ENCODE measurements at places on chromosomes 4 and X.

GRCh38 chrX:130418066-130418465 is 16.3 kb downstream of the RBMX2 start:
- no peak for DNase-seq

GRCh38 chr4:15117270-15117946 is 115.1 kb downstream of the CPEB2 start:
- DNase-seq: no peak

DNA sequence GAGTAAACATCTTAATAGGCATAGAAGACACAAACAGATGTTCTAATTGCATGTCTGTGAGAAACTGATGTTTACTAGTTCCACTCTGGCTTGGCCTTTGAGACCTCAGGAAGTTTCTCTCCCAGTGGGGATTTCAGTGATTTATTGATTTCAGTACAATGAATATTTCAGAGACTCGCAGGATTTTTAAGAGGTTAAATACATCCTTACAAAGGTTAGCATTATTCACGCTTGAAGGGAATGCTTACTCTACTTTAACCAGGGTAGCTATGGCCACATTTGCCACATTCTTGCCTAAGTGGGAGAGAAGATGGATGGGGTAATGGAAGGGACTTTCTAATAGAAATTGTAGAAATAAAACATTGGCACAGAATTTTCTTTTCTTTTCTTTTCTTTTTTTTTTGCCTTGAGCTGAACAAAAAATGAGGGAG is 480.1 kb downstream of the SPRY1 start:
- no peak for DNase-seq

- DNase-seq: no peak
Observed at GRCh38 chr4:866761-867390, 40.9 kb upstream of the CPLX1 start.

DNA sequence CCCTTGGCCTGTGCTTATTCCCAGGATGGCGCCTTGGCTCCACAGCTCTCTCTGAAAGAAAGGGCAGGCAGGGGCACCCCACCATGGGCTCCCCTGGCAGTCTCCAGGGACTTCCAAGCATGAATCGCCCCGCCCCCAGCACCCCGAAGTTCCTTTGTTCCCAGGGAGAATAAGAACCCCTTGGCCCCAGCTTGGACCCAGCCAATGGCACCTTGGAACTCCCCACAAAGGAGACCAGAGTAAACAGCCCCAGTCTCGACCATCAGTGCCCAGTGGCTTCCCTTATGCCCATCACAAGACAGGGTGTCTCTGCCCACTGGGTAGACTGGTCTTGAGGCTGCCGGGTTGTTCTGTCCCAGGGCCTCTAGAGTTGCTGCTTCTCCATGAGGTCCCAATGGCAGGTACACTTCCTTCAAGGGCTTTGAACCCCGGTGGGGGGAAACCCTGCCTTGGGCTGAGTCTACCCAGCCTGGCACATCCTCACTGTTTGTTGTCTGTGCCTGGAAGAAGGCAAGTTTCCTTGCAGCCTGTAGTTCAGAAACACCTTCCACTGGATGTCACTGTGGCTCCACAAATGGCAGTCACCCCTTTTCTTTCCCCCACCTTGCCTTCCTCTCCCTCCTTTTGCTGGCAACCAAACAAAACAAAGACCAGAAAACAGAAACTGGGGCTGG is 30.8 kb downstream of the NBDY start:
- DNase-seq: no peak

DNA sequence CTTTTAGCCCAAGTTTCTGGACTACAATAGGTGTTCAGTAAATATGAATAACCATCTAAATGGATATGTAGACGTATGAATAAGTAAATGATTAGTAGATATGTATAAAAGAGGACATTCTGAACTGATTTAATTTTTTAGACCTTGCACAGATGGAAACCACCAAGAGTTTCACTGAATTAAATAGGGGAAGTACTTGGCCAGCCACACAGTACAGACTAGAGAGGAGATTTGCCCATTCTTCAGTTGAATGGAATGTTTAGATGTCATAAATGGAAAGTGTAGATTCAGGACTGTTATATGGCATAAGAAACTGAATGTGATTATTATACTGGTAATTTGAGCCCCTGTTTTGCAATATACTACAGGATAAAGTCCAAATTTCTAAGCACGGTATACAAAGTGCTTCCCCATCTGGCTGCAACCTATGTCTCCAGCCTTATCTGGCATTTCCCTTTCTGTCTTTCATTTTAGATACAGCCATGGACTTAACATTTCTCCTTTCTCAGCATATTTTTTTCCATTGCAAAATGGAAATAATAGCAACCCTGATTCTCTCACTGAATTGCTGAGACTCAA is 137.8 kb upstream of the HS3ST1 start:
- DNase-seq: no peak

GRCh38 chr4:67394879-67395278 is 150.4 kb downstream of the CENPC start:
- no peak for DNase-seq

DNA sequence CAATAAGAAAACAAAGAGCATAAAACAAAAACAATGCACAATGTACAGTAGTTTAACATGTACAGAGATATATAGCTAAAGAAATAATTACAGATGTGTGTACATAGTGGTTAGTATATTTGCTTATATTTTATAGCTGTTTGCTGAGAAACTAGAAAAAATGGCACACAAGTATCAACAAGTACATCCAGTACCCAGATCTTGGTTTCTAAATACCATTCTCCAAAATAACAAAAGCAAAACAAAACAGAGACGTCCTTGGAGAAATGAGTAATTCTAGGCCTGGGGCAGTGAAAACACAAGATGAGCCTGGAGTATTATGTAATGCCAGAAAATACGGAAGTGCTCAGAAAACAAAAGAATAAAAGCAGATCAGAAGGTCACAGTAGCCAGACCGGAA is 189.6 kb downstream of the TMEM47 start:
- DNase-seq: no peak

DNA sequence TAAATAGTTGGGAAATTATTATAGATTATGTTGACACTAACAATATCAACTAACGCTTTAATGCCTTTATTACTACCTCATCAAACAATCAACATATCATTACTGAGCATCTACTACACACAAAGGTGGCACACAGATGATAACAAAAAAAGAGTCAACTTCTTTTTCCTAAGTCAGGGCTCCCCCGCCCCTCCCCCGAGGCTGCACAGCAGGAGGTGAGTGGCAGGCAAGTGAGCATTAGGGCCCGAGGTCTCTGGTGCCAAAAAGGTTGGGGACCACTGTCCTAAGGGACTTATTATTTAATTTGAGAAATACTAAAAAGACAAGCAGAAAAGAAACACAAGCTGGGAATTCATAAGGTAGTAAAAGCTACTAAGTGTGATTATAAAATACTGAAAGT is 50.3 kb upstream of the MCF2 start:
- no peak for DNase-seq

DNA sequence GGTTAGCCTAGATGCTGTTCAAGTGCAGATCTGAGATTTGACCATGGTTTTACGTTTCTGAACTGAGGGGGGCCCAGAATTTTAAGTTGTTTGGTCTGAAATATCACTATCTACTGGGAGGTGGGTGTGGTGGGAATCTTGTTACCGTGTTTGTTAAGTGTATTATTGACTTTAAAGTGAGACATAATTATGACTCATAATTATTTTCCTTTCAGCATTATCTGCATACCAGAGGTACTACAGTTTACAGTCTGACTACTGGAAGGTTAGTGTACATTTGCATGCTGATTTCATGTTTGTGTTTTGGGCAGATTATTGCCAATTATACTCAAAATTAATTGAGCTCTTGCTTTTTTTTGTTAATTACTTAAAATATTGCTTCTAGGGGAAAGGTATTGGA is 101.5 kb downstream of the KDM6A start:
- DNase-seq: no peak

- no peak for DNase-seq
Observed at GRCh38 chr4:134243742-134244713, 42.4 kb upstream of the PABPC4L start.

- no peak for DNase-seq
Observed at GRCh38 chr4:102061133-102061532, 270.6 kb downstream of the BANK1 start.

DNA sequence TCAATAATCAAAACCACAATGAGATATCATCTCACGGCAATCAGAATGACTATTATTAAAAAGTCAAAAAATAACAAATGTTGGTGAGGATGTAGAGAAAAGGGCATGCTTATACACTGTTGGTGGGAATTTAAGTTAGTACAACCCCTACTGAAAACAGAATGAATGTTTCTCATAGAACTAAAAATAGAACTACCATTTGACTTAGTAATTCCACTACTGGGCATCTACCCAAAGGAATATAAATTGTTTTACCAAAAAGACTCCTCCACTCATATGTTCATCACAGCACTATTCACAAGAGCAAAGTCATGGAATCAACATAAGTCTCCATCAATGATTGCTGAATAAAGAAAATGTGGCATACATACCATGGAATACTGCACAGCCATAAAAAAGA is 278.1 kb upstream of the ARSJ start:
- DNase-seq: no peak

- no peak for DNase-seq
Observed at GRCh38 chr4:144647095-144647561, 1.2 kb downstream of the HHIP start.

DNA sequence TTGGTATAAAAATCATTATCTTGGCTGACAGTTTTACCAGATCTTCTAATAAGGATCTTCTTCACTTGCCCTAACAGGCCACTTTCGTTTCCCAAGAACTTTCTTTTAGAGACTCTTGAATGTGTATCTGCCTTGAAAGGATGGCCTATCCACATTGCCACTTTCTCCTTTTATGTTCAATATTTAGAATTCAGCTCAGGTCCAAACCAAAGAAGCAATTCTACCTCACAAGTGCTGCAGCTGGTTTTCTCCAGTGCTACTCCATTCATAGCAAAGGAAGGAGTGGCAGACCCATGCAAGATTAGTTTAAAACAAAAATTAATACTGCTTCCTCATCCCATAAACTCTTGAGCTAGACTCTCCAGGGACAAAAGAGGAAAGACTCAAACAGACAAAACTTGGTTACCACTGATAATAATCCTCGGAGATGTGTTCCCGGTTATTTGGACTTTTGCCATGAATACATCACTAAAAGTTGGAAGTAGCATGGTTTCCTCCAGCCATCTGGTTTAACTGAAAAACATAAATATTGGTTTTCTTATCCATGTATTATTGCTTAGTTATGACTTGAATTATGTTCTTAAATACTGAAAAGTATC is 401.8 kb downstream of the PABPC4L start:
- DNase-seq: no peak

DNA sequence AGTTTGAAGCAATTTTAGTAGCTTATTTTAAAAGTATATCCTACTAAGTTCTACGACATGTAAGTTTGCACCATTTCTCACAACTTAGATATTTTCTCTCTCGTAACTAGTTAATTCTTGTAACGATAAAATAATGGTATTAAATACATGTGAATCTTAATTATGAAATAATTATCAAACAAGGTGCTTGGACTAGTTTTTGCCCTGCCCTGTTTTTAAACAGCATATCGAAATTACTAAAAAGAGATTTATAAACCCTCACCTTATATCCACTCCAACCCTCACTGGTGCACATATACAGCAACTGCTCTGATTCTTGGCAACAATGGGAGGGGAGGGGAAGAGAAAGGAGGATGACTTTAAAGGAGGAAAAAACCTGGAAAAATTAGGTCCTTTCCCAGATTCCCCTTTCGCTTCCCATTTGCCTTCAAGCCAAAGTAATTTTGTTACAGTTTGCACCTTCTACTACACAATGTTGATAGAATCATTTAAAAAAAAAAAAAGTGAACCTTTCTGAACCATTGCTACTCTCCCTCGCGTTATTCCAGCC is 820 bp upstream of the MAB21L2 start:
- DNase-seq: no peak

GRCh38 chr4:139913398-139913990 is 240.5 kb downstream of the MAML3 start:
- DNase-seq: no peak

DNA sequence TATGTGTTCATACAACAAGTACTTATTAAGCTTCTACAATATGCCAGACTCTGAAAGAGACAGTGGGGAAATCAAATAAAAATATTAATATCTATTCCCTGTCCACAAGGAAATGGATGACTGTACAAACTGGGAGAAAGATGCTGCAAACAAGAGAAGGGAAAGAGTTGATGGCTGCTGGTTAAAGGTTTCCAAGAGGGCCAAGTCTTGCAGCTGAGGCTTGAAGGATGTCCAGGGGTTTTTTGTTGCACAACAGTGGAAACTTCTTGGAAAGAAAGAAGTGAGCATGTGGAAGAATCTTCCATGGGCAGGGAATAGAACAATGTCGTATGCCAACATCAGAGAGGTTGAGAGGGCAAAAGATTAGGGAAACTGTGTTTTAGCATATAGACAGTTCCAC is 95.8 kb downstream of the MID1 start:
- DNase-seq: no peak

- no peak for DNase-seq
Observed at GRCh38 chr4:55928846-55929245, 19.9 kb upstream of the CEP135 start.

GRCh38 chr4:125547836-125548235 is 233.1 kb downstream of the FAT4 start:
- no peak for DNase-seq

GRCh38 chrX:66007851-66008250 is 32.0 kb downstream of the VSIG4 start:
- DNase-seq: no peak

DNA sequence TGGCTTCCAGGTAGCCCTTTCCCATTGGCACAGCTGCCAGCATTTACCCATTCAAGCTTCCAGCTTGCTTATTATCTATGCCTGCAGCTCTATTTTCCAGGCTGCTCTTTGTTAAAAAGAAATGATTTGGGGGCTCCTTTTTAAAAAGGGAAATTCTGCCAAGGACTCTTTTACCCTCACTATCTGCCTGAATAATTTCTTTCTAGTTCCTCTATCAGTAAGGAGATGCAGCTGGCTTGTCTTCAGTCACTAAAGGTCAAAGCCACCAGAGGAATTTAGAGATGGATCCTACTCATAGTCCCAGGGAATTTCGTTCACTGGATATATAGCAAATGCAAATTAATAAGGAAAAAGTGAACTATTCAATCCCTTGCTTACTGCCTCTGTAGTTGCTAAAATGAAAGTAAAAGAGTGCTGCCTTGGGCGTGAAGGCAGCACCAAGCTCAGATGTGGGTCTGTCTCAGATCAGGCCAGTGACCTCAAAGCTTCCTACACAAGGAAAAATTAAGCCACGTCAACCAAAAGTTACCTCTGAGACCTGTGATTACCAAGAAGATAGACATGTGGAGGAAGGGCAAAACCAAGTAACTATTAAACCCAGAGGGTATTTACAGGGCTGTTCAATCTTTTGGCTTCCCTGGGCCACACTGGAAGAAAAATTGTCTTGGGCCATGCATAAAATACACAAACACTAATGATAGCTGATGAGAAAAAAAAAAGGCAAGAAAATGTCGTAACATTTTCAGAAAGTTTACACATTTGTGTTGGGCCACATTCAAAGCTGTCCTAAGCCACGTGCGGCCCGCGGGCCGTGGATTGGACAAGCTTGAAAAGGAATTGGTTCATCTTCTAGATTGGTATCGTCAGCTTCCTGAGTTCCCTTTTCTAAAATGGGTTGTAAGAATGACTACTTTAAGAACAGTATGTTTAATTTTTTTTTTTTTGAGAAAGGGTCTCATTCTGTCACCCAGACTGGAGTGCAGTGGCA is 5.3 kb downstream of the ARSF start:
- DNase-seq: no peak

- no peak for DNase-seq
Observed at GRCh38 chrX:8139716-8140115, 31.4 kb downstream of the VCX2 start.

- DNase-seq: peak; percentile 11
Observed at GRCh38 chr4:130563185-130563888, 1467.4 kb downstream of the C4orf33 start.

Data from NCI-H2107 (cell line).